NCI-H1436 (cell line): ENCODE measurements at places on chromosomes 6 and 20.

GRCh38 chr20:5065166-5065878, 54.4 kb downstream of the PCNA start:
- no peak for DNase-seq

- peak; percentile 28 for DNase-seq
These were observed 51.0 kb upstream of the C20orf144 start for GRCh38 chr20:33611106-33611505.

DNA sequence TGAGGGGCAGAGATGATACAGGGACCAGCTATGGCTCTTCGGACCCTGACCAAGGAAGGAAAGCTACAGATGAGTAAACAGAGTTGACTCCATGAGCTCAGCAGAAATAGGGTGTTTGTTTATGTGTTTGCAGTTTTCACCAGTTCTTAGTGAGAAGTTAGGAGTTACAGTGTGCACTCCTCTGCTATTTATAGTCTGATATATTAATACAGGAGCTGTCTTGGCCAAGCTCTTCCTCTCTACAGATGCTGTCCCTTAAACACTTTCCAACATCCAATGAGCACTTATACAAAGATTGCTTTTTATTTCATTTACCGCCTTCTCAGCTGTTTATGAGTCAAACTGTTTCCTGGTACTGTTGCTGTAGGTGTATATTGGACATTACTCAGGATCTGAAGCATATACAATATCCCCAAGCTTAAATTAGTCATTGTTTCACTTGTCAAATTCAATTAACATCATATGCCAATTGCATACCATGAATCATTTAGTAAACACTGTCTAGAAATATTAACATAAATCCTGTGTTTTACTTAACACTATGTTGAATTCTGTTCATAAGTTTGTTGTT, 618.0 kb downstream of the PRKN start:
- no peak for DNase-seq

- no peak for DNase-seq
These were observed 96.3 kb upstream of the MAFB start for GRCh38 chr20:40785346-40785745.

DNA sequence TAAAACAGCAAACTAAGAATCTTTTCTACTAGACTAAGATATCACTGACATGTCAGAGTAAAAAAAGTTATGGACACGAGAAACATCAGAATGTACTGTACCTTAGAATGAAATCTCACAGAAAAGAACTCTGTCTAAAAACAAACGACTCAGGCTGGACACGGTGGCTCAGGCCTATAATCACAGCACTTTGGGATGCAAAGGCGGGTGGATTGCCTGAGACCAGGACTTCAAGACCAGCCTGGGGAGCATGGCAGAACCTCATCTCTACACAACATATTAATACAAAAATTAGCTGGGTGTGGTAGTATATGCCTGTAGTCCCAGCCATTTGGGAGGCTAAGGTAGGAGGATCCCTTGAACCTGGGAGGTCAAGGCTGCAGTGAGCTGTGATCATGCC, 122.6 kb downstream of the PRND start:
- DNase-seq = no peak
